Brain microvascular endothelial cell (primary cell): ENCODE measurements at places on chromosomes 6 and 20.
A peak's percentile ranks its signal among the peaks of the same experiment; 100 is the strongest.

DNA sequence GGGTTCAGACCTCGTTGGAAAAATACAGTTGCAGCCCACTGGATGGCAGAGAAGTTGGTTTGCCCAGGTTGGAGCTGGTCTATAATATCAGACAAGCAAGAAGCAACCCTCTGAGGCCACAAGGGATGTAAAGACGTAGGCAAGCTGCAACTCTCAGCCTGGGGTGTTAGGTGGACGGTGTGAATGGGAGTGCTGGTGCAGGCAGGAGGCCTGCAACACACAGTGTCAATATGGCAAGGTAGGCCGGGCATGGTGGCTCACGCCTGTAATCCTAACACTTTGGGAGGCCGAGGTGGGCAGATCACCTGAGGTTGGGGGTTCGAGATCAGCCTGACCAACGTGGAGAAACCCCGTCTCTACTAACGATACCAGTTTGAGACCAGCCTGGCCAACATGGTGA is 10.5 kb downstream of the VPS16 start:
- no peak for DNase-seq

GRCh38 chr6:73258721-73259120 is 4.3 kb downstream of the KHDC1 start:
- DNase-seq = no peak

DNA sequence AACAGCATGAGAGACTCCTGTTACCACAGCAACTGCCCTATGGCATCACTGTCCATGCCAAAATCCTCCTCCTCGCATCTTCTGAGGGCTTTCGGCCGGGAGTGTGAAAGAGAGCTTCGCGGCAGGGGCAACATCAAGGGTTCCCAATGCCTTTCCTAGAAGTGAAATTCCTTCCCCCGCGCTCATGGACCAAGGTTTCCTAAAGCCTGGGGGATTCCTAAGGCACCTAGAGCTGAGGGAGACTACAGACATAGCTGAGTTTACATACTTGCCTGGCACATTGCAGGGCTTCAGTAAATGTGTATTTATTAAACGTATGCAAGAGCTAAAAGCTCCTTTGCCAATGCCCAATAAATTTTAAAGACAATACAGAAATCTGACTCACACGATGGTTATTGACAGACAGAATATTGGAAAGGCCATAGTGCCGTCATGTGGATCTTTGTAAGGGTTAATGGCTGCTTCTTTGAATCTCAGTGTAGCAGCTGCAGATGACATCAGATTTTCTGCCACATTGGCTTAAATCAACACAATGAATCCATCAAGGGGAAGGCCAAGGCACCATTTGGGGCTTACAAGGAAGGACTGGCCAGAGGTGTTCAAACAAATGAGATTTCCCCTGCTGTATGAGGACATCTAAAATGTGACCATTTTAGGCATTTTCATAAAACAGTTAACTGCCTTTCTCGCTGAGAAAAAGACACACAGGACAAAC is 281.2 kb upstream of the JARID2 start:
- DNase-seq = no peak

DNA sequence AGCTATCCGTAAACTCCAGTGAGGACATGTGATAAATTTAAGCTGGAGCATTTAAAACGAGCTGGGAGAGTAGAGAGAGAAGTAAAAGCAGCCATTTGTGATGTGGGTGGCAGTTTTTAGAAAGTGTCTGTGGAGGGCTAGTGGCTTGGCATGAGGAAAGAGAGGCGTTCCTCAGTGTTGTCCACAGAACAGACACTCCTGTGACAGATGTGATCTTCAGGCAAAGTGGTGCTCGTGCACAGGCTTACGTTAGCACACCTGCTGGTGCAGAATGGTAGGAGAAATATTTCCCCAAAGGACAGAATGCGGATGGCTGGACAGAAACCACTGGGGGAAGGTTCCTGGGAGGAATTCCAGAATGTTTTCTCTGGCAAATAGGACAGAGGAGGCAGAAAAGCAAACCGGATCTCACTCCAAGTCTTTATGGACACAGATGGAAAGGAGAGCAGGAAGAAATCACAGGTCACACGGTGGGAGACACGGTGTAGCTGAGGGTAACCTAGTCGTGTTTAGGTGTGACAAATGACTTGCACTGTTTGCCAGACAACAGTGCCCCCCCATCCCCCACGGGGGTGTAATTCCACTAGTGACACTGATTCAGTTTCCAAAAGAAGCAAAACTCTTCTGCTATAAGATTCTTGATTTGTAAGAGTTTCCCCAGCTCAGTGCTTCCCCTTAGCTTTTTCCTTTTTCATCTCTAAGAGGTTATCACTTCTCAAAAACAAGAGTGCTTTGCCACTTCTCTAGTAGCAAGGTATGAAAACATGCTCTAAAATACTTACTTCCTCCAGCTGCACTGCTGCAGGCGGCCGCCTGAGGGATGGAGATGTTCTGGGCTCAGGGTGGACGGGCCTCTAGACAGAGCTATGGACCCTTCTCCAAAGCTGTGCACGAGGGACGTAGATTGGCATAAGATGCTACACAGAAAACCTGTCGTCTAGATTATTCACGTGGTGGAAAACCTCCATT is 293.2 kb downstream of the QKI start:
- no peak for DNase-seq

DNA sequence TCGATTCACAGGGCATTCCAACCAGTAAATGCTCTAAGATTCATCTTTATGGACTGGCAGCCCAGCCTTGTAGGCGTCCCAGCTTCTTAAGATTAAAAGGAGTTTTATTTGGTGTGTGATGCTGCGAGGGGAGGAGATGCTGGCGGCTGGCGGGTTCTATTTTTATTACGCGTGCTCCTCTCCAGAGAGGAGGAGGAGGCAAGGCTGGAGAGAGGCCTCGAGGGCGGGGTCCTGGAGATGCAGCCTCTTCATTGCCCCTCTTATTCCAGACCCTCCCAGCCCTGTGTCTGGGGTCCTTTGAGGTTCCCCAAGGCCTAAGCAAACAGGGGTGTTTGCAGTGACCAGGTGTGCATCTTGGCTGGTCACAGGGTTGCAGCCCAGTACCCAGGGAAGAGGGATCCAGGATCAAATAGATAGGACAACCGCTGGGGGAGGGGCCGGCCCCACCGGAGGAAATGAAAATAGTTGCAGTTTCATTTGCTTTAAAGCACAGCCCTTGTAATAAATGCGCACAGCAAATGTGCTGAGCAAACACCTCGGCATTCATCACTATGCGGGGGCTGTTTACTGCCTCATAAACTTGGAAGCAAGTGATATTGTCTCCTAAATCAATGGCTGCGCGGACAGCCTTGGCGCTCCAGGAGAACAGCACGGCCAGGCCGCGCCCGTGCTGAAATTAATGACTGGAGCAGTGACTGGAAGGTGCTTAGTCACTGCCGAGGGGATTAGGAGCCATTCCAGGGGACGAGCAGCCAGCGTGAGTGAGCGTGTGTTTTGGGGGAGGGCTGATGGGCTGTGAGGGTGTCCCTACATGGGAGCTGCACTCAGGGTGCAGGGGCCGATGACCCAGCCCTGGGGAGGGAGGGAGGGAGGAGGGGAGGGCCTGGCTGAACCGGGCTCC is 83.0 kb downstream of the TMEM242 start:
- no peak for DNase-seq

DNA sequence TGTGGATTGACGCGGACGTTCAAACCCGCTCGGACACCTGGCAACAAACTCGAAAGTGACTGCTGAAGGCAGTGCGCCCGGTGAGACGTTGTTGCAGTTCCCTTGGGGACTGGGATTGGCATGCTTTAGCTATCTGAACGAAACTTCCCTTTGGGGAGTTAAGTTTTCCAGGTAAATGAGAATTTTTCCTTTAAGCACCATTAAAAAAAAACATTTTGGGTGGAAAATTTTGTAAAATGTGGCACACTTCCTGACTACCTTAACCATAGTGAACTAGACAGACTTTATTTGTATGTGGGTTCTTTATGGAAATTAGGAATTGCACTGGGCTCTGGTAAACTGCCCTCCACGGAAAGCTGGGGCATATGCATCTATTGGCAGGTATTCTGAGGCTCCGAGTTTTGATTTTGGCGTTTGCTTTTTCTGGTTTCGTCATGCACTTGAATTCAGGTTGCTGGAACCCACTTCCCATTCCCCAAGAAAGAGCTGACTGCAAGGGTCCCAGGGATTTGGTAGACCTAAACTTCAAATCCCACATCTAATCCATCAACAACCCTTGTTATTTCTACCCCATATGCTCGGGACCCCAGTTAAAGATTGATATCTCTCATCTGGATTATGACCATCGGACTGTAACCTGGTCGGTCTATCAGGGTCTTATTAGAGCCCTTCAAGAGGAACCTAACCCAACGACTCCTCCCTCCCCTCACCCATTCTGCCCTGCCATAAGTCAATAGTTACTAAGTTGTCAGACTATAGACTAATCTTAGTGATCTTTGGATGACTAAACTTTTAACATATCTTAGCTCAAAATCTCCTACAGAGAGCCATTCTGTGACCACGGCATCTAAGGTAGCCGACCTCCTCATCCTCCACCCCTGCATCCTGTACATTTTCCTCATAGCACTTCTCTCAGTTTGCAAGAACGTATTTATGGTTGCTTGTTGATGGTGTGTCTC is 800 bp upstream of the DYNLT1 start:
- DNase-seq = no peak

GRCh38 chr20:44773070-44773829 is 27.6 kb downstream of the KCNK15 start:
- no peak for DNase-seq

DNA sequence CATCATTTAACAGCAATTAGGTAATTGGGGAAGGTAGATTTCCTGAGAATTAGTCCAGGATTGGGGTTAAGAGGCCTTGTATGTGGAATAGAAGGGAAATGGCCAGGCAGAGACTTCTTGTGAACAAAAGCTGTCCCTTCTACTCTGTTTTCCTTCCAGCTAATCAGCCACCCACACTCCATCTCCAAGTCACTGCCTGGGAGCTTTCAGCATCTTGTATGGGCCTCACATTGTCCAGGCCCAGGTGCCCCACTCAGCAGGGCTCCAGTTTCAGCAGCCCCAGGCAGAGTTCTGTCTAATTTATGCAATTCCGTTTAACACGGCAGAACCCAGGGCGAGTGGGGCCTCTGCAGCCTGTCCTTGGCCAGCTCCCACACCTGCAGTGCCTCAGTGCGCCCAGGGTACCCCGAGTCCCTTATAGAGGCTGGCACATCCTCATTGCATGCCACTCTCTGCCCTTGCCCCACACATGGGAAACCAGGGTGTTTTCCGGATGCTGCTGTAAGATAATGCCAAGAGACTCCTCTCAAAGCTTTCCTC is 113.0 kb downstream of the EDN3 start:
- no peak for DNase-seq

GRCh38 chr6:140663094-140663493 is 1288.6 kb upstream of the CITED2 start:
- no peak for DNase-seq

- DNase-seq = no peak
These were observed 745.6 kb upstream of the MARCKS start for GRCh38 chr6:113111550-113111949.

- DNase-seq = no peak
These were observed 499 bp downstream of the TTI1 start for GRCh38 chr20:38032585-38033329.

GRCh38 chr6:91198588-91199255 is 611.9 kb upstream of the MAP3K7 start:
- peak; percentile 1 for DNase-seq

DNA sequence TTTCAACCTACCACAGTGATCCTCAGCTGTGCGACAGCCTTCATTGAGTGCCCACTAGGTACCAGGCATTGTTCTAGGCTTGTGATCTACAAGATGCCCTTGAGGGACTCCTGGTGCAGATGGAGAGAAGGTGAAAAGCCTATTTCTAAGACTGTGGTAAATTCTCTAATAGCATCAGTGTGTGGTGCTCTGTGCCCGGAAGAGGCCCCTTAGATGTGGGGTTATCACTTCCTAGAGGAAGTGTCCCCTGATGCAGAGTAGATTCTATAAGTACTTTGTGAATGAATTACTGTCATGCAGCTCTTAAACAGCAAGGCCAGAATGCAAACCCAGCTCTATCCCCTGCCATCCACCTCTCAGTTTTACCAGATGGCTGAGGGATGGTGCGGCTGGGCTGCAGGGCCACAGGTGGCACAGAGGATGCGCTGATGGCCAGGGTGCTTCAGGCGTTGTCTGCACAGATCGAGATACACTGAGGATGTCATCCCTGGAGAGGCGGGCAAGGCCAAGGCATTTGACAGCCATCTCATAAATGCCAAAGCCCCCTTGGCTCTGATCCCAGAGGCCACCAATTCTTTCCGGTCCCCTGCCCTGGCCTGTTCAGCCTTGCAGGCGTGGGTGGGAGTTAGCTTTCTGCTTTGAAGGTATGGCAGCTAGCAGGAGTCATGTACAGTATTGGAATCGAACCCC is 96.7 kb downstream of the TOX2 start:
- DNase-seq = no peak

GRCh38 chr20:16143596-16143995 is 429.7 kb downstream of the KIF16B start:
- DNase-seq = no peak

- no peak for DNase-seq
These were observed 744 bp downstream of the RIOK1 start for GRCh38 chr6:7390226-7390878.

DNA sequence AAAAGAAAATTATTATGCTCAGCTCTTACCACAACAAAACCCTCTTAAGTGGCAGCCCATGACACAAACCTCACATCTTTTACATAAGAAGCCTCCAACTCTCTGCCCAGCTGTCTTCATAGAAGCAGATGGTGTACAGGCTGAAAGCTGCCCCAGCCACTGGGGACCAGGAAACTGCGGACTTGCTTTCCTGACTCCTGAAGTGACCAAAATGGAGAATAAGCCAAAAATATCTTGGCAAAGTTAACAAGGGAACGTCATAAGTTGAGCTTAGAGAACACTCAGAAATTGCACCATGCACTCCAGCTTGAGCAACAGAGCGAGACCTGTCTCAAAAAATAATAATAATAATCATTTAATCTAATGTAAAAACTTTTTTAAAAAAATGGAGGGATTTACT is 160.3 kb upstream of the CDYL start:
- no peak for DNase-seq

- peak; percentile 85 for DNase-seq
These were observed 33.9 kb upstream of the STXBP5 start for GRCh38 chr6:147170269-147170668.

DNA sequence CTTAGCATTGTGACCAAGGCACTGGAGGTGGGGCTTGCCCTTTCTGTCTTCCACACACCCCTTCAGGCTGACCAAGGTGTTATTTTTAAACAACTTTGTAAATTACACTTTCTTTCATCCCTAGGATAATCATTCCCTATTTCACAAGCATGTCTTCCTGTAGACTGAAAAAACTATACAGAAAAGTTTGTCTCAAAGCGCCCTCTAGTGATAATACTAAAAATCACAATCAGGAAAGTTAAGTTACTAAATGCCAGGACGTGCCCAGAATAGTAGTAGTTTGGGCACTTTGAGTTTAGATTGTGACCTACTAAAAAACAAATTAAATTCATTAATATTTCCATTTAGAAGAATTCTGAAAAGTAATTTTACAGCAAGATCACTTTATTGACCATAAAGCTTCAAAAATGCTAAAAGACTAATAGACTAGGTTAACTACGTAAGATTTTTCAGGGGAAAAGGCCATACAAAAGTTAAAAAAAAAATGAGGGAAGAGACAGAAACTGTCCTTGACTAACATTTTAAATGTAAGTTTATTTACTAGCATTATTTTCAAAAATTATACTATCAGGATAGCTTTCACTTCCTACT is 123.3 kb upstream of the DUSP22 start:
- DNase-seq = no peak

GRCh38 chr6:122770835-122771601 is 8.5 kb upstream of the FABP7 start:
- no peak for DNase-seq
